ENCODE measurements at places on chromosomes 6 and 20. TPM values are rescaled to one million over a fixed set of nuclear protein-coding genes. Genes with fewer than 3 reads are reported as not detected.

DNA sequence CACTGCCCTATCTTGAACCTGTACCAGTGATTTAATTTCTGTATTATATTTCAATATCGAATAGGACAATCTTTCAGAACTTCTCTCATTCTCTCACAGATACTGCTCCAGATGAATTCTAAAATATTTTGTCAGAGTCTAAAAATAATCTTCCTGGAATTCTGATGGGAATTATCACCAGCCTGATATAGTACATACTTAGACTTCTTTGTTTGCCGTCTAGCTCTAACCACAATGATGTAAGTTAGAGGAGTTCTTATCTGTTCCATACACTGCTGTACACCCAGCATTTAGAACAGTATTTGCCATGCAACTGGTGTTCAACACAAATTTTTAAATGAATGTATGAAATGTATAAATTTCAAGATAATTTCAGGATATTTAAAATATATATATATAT is 1.3 kb upstream of the HUS1B start:
- DNase-seq: no peak

- DNase-seq: peak; percentile 78
These were observed 35.8 kb upstream of the SHLD1 start for GRCh38 chr20:5714261-5715041.

KCNQ2 gene
- 8.1 TPM for polyA plus RNA-seq

GRCh38 chr20:58007947-58008346 is 220.5 kb downstream of the ANKRD60 start:
- DNase-seq: no peak

AGER gene
- 27.0 TPM for polyA plus RNA-seq

GRCh38 chr6:84464471-84464870 is 237.0 kb upstream of the CEP162 start:
- DNase-seq: no peak

TRDN gene
- 1.9 TPM for polyA plus RNA-seq

- DNase-seq: no peak
These were observed 4.6 kb downstream of the IRF4 start for GRCh38 chr6:396126-396520.

- DNase-seq: no peak
These were observed 268.9 kb downstream of the CDH4 start for GRCh38 chr20:61520893-61521460.

DNA sequence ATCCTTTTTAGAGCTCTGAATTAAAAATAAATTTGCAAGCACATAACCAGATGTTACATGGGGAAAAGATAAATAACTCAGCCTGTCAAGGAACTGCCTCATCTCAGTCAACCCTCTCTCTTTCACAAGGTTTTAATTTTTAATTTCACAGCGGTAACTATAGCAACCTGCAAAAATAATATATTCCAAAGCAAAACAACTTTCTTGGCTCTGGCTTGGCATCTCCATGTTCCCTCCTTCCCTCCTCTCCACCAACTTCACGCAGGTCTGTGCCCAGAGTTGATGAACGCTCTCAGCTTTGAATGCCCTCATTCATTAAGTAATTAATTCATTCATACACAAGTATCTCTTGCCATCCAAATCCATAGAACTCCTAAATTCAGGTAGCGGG is 32.5 kb upstream of the SIRPA start:
- DNase-seq: no peak

- no peak for DNase-seq
These were observed 365.8 kb upstream of the MARCKS start for GRCh38 chr6:113491376-113491775.

RAET1L gene
- polyA plus RNA-seq: not detected

ENPP3 gene
- 5.1 TPM for polyA plus RNA-seq

GRCh38 chr6:104633125-104633524 is 226.6 kb downstream of the HACE1 start:
- DNase-seq: no peak

GRCh38 chr6:55636406-55637102 is 57.6 kb upstream of the HMGCLL1 start:
- no peak for DNase-seq

DNA sequence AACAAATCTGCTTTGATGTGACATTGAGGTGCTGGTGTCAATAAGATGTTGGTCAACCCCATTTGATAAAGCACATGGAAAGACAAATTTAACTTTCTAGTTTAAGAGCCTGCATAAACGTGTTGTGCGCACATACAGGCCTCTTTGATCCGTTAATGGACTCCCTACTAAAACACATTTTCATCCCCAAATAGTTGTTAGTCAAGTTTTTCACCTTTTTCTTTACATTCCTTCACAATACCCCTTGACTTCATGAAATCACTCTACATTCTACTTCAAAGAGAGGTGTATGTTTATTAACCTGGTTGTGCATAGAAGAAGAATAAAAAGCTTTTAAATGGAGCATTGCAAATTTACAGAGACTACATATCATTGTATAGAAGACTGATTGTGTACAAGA is 180.3 kb downstream of the HDGFL1 start:
- no peak for DNase-seq

PMEPA1 gene
- polyA plus RNA-seq: 21.7 TPM

GRCh38 chr20:3904857-3905256 is 15.7 kb downstream of the PANK2 start:
- DNase-seq: no peak

DNA sequence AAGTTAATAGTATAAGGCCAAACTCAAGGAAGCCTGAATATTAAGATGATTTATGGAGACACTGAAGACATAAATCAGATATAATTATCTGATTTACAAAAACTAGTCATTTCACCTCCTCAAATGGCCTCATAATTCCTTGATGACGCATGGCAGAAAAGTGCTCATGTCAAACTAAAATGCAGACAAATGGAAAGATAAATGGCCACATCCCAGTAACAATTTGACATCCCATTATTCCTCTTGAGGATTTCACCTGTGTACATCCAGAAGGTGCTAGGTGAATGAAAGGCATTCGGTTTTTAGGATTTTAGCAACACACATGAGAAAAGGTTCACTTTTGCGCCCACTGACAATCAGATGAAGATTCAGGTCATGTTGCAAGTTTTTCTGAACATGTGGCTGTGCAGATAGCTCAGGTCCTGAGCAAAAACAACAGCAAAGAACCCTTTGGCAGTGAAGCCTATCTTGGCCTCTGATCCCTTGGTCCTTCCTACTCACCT is 24.2 kb downstream of the SGK1 start:
- no peak for DNase-seq

BPIFB2 gene
- not detected for polyA plus RNA-seq

DNA sequence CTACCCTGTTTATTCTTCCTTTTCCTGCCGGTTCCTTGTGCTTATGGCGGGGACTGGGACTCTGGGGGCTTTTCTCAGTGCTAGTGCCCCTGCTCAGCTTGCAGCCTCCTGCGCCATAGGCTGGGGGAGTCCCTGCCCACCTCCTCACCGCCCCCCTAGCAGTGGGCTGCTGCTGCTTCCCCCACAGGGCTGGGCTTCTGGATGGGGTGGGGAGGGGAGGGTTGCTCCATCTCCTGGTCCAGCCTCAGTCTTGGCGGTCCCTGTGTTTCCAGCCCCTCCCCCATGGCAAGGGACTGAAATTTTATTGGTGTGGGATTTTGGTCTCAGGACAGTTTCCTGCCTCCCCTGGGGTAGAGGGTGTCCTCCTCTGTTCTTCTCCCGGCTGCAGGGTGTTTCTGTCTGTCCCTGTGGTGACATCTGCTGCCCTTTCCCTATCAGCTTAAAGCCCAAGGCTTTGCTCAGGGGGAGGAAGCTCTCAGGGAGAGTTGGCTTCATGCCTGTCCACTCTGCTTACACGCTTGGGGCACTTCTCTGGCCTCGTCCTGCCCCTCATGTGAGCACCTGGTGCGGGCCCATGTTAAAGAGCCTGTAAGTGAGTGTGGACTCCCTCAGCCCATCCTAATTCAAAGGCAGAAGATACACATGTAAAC is 100.6 kb downstream of the HIVEP1 start:
- DNase-seq: no peak

DNA sequence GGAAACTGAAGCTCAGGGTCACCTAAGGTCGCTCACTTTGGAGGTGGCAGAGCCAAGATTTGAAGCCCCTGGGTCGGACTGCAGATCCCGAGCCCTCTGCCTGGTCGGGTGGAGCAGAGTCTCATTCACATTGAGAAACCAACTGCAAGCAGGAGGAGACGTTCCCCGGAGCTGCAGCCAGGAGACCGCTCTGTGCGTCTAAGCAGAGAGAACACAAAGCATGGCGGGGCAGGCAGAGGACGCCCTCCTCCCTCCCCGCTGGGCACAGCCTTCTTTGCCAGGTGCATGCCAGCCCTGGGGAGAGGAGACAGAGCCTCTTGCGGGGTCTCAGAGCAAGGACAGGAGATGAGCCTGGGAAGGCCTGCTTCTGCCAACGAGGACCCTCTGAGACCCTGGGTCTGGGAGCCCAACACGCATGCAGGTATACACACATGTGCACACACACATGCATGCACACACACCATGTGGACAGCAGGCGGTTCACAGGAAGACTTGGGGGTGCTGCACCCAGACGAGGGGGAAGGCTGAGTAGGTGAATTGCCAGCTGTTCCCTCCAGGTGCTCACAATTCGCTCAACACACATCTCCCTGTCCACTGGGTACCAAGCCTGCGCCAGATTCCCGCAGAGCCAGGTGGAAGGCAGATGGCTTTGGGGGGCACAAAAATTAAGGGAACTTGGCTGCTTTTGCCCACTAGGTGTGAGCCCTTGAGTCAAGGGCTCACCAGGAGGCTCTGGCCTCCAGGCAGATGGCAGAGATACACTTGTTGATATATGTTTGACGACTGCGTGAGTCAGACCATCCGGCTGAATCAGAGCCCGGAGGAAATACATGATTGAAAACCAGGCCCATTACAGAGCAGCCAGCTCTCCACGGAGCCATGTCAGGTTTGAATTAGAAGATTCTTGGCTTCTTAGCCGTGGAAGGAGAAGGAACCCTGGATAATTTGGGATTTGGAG is 5.5 kb upstream of the NTSR1 start:
- DNase-seq: no peak

- no peak for DNase-seq
These were observed 198.3 kb downstream of the JARID2 start for GRCh38 chr6:15444081-15444731.

DNA sequence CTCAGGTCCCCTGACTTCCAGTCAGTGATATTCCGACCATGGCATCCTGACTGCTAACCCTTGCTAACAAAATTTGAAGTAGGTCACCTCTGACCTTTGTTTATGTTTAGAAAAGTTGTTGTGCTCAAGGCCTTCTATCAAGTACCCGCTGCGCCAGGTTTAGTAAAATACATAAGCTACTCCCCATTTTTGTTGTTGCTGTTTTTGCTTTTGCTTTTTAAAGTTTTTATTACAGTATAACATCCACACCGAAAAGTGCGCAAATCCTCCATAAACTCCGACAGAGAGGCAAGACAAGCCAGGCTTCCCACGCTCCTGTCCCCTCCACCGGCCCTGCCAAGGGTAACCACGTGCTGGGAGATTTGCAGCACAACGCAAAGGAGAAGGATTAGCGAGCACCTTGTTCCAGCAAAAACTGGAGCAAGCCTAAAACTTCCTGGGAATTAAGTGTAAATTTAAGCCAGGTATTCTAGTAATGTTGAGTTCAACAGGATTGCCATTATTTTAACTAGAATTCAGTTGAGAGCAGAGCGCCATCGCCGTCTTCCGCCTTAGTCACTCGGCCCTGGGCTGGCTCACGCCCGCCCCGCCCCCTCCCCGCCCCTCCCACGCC is 17.8 kb upstream of the HMGN4 start:
- DNase-seq: peak; percentile 70

DNA sequence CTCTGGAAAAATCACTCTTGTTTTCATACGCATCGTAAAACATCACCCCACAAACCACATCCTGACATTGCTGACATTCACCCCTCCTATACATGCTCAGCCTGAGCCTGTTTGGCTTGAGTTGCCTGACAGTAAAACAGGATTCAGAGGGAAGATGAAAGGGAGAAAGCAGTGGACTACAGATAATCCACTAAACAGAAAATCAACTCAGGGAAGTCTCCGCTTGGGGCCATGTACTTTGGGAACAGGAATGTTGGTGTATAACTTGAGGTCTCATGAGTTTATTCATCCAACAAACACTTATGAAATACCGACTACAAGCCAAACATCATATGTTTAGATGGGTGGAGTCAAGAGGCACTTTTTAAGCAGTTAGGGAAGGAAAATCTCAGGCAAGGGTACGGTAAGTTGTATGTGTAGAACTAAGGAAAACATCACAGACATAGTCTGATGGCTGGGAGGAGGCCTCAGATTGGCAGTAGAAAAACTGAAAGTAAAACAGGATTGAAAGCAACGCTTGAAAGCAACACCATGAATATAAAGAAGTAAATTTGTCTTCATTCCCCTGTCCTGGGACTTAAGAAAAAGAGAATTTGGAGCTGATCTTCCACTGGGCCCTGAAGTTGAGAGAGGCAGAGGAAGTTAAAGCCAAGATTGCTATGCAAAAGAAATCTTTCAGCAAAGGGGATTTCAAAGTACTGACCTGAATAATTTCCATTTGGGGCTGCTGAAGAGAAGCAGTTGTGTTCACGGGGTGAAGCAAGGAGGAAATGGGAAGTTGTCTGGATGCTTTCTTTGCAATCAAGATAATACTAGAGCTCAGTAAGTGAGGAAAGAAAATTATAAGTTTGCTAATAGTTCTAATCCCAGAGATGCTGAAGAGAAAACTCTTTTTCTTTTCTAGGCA is 28.8 kb downstream of the PDE7B start:
- no peak for DNase-seq

GRCh38 chr20:43728686-43729255 is 2.0 kb upstream of the GTSF1L start:
- no peak for DNase-seq

CST5 gene
- polyA plus RNA-seq: 0.30 TPM

- DNase-seq: no peak
These were observed 100.1 kb downstream of the MYB start for GRCh38 chr6:135281227-135281626.

KHDC1L gene
- not detected for polyA plus RNA-seq

C6orf132 gene
- 5.2 TPM for polyA plus RNA-seq

GRCh38 chr6:39951716-39952115 is 17.5 kb upstream of the MOCS1 start:
- DNase-seq: no peak

- DNase-seq: no peak
These were observed 159.2 kb downstream of the ATXN1 start for GRCh38 chr6:16602035-16602434.

Measured in renal pelvis (tissue), 12 donors.